ENCODE measurements at places on chromosomes 3 and 15.
A peak's percentile ranks its signal among the peaks of the same experiment; 100 is the strongest.

DNA sequence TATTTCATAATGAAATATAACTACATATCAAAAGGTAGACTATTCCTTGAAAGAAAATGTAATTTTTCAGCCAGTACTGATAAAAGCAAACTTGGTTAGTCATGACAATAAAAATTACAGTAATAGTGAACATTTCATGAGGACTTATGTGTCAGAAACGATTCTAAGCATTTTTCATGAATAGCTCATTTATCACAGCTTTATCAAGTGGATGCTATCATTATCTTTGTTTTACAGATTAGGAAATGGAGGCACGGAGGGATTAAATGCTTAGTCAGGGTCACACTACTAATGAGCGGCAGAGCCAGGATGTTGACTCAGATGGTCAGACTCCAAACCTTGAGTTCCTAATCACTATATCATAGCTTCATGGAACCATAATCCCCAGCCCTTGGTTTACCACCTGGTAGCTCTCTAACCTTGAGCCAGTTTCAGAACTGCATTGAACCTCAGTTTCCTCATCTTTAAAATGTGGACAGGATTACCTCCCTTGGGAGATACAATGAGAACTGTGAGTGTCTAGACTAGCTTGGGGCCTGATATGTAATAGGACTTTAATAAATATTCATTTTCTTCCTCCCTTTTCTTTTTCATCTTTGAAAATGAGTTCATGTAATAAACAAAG is 85.4 kb downstream of the TNIK start:
- H3K4me1 ChIP-seq, result peaks cover 10% of the 10 kb centered on the region
- no peaks in the 10 kb centered on the region for H3K27me3 ChIP-seq
- no peak for ATAC-seq
- H3K36me3 ChIP-seq, result no peaks in the 10 kb centered on the region

DNA sequence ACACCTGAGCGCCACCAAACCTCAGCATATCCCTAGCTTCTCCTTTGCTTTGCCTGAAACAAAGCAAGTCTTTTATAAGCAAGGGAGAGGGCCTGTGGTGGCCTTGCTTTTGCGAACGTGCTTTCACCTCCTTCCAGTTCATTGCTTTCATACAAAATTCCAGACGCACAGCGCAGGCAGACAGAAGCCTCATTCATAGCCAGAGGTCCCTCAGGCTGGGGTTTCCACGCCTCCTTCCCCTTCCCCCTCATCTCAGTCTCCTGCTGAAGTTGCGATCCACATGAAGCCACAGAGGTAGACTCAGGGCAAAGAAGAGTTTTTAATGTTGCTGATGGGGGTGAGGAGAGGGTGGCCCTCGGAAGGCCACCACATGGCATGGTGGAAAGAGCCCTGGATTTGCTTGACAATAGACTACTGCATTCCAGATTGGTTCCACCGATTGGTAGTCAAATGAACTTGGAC is 59.4 kb upstream of the FLNB start:
- H3K4me1 ChIP-seq, result peaks cover 44% of the 10 kb centered on the region
- H3K27me3 ChIP-seq, result no peaks in the 10 kb centered on the region
- H3K27ac ChIP-seq, result peak overlapping the region; percentile 94
- no peak overlapping the region for H3K4me3 ChIP-seq
- H3K36me3 ChIP-seq, result no peaks in the 10 kb centered on the region

DNA sequence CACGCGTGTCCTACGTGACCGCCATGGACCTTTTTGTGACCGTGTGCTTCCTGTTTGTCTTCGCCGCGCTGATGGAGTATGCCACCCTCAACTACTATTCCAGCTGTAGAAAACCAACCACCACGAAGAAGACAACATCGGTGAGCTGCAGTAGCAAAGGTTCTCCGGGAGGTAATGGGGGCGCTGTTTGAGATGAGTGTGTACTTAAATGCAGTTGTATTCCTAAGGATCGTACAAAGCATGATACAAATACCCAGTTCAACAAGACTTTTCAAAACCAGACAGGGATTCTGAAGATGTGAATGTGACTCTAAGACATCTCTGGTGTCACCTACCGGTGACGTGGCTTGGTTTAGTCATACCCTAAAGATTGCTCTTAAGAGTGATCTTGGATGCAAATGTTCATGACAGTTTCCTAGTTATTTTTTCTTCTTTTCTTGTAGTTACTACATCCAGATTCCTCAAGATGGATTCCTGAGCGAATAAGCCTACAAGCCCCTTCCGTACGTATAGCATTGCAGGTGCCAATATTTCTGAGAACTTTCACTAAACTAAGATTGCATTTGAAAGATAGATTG is 556.6 kb downstream of the GABRG3 start:
- H3K27me3 ChIP-seq, result no peaks in the 10 kb centered on the region
- no peaks in the 10 kb centered on the region for H3K4me1 ChIP-seq
- H3K27ac ChIP-seq, result no peak overlapping the region
- no peak overlapping the region for H3K4me3 ChIP-seq
- ATAC-seq, result no peak

GRCh38 chr3:120745466-120745865 is 2.9 kb downstream of the GTF2E1 start:
- H3K4me1 ChIP-seq, result peaks cover 3% of the 10 kb centered on the region
- H3K4me3 ChIP-seq, result no peak overlapping the region
- H3K27me3 ChIP-seq, result no peaks in the 10 kb centered on the region
- H3K36me3 ChIP-seq, result no peaks in the 10 kb centered on the region
- no peak for ATAC-seq

DNA sequence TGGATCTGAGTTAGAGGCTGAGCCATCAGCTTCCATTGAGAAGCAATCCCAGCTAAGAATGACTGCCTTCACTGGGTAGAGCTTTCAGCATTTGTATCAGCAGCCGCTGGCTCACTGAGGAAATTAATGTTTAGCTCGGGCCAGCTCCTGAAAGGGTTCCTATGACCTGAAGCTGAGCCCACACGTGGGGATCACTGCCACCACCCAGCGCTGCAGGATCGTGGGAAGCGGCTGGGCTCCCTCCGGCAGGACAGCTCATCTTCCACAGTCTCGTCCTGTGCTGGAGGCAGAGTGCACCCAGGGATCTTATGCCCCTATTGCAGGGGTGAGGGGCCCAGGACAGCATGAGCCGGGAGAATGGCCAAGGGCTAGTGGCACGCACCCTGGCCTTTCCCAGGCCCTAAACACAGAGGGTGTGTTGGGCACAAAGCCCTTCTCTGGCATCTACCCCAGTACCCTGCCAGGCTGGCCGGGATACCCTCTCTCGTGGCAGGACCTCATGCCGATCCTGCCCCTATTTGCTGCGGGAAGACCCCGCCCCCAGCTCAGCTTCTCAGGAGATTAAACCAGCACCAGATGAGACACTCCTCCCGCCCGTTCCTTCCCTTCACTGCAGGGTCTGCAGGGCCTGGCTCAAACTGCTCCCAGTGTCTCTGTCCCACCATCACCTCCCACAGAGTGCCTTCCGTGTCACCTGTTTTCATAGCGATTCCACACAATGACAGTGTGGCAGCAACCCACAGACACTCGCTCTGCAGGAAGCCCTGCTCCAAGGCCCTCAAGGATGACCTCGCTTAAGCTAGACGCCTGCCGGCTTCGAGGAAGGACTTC is 28.5 kb downstream of the KLHL25 start:
- peak overlapping the region; percentile 0 for H3K27ac ChIP-seq
- peaks cover 19% of the 10 kb centered on the region for H3K36me3 ChIP-seq
- H3K27me3 ChIP-seq, result no peaks in the 10 kb centered on the region
- no peak overlapping the region for H3K4me3 ChIP-seq

GRCh38 chr15:66783725-66784124 is 81.7 kb downstream of the SMAD6 start:
- H3K4me3 ChIP-seq, result no peak overlapping the region
- H3K27me3 ChIP-seq, result no peaks in the 10 kb centered on the region
- H3K4me1 ChIP-seq, result peaks cover 5% of the 10 kb centered on the region
- no peak for ATAC-seq
- H3K36me3 ChIP-seq, result peaks cover 8% of the 10 kb centered on the region

DNA sequence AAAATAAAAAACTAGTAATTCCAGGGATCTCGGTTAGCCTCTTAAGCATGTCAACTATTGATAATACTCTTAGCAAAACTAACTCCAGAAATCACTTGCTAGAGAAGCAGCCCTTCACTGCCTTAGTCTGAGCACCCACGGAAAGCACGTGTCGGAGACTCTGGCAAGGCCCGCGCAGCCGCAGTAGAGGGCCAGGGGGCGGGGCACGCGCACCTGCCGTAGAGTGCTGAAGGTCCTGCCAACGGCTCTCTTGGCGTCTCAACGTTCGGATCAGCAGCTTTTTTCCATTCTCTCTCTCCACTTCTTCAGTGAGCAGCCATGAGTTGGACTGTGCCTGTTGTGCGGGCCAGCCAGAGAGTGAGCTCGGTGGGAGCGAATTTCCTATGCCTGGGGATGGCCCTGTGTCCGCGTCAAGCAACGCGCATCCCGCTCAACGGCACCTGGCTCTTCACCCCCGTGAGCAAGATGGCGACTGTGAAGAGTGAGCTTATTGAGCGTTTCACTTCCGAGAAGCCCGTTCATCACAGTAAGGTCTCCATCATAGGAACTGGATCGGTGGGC is at the start of gene LDHAL6B:
TSS of gene LDHAL6B (plus strand) at position 221 of the 561 bp plus-strand sequence. CDS start at position 319, 98 bp downstream.
- ATAC-seq, result no peak
- no peak within 1 kb of the TSS for H3K4me3 ChIP-seq
- H3K36me3 ChIP-seq, result peaks cover 78% of the 10 kb centered on the region
- H3K27ac ChIP-seq, result no peak within 1 kb of the TSS

- no peak for ATAC-seq
- no peaks in the 10 kb centered on the region for H3K27me3 ChIP-seq
- H3K4me1 ChIP-seq, result peaks cover 11% of the 10 kb centered on the region
- no peak overlapping the region for H3K4me3 ChIP-seq
- H3K36me3 ChIP-seq, result no peaks in the 10 kb centered on the region
These were observed 2.8 kb downstream of the SERP1 start for GRCh38 chr3:150543531-150543930.

DNA sequence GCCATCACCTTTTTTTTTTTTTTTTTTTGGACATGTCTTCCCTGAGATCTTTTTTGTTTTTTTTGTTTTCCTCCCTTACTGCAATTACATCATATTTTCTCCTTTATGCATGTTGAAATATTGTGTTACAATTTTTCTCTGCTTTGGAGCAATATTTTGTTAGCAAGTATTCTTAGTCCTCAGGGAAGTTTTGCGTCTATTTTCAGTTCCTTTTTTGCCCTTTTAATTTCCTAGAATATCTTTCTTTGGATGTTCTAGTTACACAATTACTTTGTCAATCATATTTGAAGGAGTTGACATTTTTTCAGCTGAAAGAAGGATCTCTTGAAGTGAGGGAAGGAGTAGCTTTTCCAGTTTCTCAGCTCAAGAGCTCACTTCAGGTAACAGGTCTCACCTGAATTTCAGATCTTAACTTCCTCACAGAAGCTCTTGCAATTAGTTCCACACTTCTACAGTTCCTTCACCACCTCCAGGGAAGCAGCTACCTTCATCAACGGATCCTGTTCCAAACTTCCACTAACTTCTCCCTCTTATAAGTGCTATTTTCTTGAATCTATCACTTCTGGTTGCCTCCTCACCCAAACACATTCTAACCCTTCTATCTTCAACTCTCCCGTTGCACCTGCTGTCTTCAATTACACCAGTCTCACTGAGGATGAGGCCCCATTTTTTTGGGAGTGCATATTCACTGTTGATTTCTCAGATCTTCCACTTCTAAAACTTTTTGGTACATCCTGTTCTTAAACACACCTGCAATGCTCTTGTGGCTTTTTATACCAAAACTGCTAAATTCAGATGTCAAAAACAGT is 57.8 kb upstream of the CPOX start:
- no peaks in the 10 kb centered on the region for H3K27me3 ChIP-seq
- no peak overlapping the region for H3K4me3 ChIP-seq
- no peaks in the 10 kb centered on the region for H3K4me1 ChIP-seq

DNA sequence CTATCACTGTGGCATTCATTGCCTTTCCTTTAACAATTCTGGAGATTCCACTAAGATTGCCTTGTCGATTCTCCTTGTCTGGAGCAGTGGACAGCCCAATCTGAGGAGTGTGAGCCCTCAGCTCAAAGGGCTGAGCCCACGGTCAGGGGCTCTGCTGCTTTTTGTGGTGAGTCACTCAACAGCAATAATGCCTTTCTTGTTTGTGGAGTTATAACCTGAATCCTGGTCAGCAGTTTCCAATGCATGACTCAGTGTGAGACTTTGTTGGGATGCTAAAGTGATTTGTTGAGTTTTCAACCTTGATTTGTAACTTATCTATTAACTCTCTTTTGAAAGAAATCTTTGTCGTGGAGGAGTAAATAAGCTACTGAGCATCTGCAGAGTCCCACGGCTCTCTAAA is 183.5 kb downstream of the TJP1 start:
- H3K36me3 ChIP-seq, result no peaks in the 10 kb centered on the region
- H3K27me3 ChIP-seq, result peaks cover 22% of the 10 kb centered on the region
- H3K27ac ChIP-seq, result no peak overlapping the region
- H3K4me3 ChIP-seq, result no peak overlapping the region

GRCh38 chr15:76451540-76451939 is 115.0 kb downstream of the ISL2 start:
- no peak overlapping the region for H3K27ac ChIP-seq
- H3K4me1 ChIP-seq, result no peaks in the 10 kb centered on the region
- H3K27me3 ChIP-seq, result no peaks in the 10 kb centered on the region
- ATAC-seq, result no peak
- no peaks in the 10 kb centered on the region for H3K36me3 ChIP-seq

GRCh38 chr3:107978131-107979055 is 112.4 kb downstream of the CD47 start:
- H3K4me1 ChIP-seq, result no peaks in the 10 kb centered on the region
- no peaks in the 10 kb centered on the region for H3K27me3 ChIP-seq
- no peak for ATAC-seq
- H3K36me3 ChIP-seq, result no peaks in the 10 kb centered on the region
- no peak overlapping the region for H3K27ac ChIP-seq

DNA sequence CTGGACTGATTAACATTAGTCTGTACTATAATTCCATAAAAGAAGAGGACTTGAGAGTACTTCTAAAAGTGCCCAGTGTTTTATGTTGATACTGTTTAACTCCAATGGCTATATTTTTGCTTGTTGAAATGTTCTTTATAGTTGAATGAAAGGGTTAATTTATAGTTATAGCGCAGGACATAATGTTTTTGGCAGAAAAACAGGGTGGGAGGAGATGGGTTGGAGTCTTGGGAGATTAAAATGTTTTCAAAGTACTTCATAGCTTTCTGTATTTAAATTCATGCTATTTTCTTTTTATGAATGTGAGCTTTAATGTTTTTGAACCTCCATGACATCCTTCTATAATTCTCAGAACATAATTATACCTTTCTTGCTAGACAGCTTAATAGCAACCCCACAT is 108.2 kb downstream of the CNTN3 start:
- H3K4me1 ChIP-seq, result no peaks in the 10 kb centered on the region
- H3K36me3 ChIP-seq, result no peaks in the 10 kb centered on the region
- ATAC-seq, result no peak
- H3K27ac ChIP-seq, result no peak overlapping the region
- H3K27me3 ChIP-seq, result no peaks in the 10 kb centered on the region

DNA sequence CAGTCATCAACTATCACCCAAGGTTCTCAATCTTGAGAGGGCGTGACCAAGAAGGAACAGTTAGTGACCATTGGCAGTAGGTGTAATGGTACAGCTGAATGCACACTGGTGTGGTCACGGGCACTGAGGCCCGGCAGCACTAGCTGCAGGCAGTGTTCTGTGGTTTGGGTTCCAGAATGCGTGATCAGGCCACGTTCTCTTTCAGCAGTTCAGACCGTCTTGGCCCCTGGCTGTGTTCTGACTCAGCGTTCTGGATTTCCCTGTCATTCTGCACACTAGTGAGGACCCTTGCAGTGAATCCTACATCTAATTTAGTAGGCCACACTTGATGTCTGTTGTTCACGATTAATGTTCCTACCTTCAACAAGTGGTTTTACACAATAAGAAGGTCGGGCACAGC is 220.5 kb upstream of the SLCO3A1 start:
- no peaks in the 10 kb centered on the region for H3K27me3 ChIP-seq
- no peak overlapping the region for H3K4me3 ChIP-seq
- ATAC-seq, result no peak
- peaks cover 6% of the 10 kb centered on the region for H3K4me1 ChIP-seq
- no peaks in the 10 kb centered on the region for H3K36me3 ChIP-seq

- H3K4me3 ChIP-seq, result no peak overlapping the region
- no peak for ATAC-seq
- H3K27ac ChIP-seq, result no peak overlapping the region
- H3K27me3 ChIP-seq, result no peaks in the 10 kb centered on the region
These were observed 98.9 kb upstream of the SPRED1 start for GRCh38 chr15:38153781-38154180.
